ENCODE measurements at places on chromosomes 5 and 9.

DNA sequence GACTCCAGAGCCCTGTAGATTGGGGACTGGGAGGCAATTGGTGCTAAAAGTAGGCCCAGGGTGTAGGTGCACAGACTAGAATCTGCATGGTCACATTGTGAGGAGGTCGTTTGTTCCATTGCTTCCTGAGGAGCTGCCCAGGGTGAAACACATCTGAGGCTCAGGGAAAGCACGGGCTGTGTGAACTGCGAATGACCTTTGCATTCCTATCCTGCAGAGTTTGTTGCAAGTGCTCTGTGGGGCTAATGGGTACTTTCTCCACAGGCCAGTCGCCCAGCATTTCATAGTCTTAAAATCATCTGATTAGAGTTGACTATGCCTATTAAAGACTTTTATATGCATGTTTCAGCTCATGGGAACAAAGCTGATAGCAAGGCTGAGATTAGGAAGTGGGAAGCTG, 14.4 kb upstream of the SLC46A2 start:
- DNase-seq: no peak

GRCh38 chr5:144697847-144698262, 527.2 kb downstream of the KCTD16 start:
- peak; percentile 89 for DNase-seq

GRCh38 chr9:122572456-122572855, 10.7 kb downstream of the OR1L8 start:
- peak; percentile 3 for DNase-seq

DNA sequence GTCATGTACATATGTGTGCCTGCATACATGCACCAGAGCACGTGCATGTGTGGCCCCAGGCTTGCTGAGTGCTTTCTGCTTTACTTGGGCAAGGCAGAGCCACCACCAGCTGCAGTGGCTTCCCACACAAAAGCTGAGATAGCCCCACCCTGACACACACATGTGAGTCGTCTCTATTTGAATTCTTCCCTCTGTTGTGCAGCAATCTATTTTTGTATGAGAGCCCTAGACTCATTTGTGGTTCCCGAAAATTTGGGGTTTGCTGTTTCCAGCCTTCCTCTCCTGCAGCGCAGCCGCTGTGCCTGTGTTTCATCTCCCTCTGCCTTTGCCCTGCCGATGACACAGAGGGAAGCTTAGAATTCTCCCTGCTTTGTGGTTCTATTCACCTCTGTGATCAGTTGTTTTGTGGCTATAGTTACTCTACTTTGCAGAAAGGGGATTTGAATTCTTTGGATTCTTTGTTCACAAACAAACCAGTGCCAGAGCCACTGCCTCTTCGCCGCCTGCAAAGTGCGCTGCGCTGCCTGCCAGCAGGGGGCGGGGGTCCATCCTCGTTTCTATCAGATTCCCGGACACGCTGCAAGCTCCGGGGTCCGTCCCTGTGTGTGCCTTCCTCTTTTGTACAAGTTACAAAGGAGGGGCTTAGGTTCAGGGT, 95.8 kb upstream of the DAP start:
- DNase-seq: peak; percentile 25

GRCh38 chr9:34578241-34579103, 11.1 kb downstream of the CNTFR start:
- peak; percentile 53 for DNase-seq

DNA sequence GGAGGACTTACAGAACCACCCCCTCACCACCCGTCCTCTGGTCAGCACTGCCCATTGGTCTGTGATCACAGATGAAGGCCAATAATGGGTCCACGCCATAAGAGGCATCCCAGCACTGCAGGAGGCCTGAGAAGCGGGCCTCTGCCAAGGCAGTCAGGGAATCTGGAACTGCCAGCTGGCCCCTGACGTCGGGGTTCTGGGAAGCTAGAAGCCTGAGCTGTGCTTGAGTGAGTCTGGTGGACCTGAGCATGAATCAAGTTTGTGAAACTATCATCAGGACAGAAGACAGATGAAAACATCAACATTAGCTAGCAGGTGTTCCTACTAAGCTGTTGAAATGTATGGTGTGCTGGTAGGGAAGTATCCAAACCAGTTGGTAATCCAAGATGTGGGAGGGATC, 7.8 kb downstream of the ANGPTL2 start:
- DNase-seq: no peak

- peak; percentile 90 for DNase-seq
Observed at GRCh38 chr9:133405508-133406438, 12.0 kb downstream of the REXO4 start.

GRCh38 chr9:438961-439768, 224.5 kb downstream of the DOCK8 start:
- DNase-seq: peak; percentile 74

DNA sequence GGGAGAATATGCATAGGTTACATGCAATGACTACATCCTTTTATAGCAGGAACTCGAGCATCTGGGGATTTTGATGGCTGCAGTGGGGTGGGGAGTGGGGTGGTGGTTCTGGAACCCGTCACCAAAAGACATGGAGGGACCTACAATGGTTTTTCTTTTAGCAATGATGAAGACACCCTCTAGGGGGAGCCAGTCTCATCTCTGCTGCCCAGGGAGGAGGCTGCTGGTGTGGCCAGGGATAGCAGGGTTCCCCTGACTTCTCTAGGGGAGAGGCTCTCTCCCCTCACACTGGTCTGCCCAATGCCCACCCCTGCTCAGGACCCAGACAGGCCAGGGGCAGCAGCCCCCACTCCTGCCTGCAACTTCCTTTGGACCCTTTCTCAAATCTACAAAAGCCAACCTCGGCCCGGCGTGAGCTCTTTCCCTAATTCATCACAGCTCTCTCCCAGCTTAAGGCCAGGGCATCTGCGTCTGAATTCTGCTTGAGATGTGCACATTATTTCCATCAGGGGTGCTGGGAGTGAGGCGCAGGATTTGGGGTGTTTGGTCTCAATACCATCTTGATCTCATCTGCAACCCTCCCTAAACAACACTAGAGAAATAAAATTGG, 73.6 kb upstream of the RETREG1 start:
- DNase-seq: peak; percentile 54

- DNase-seq: no peak
Observed at GRCh38 chr5:177242304-177242703, 61.2 kb downstream of the RAB24 start.

GRCh38 chr5:54586336-54586735, 68.8 kb downstream of the SNX18 start:
- no peak for DNase-seq

DNA sequence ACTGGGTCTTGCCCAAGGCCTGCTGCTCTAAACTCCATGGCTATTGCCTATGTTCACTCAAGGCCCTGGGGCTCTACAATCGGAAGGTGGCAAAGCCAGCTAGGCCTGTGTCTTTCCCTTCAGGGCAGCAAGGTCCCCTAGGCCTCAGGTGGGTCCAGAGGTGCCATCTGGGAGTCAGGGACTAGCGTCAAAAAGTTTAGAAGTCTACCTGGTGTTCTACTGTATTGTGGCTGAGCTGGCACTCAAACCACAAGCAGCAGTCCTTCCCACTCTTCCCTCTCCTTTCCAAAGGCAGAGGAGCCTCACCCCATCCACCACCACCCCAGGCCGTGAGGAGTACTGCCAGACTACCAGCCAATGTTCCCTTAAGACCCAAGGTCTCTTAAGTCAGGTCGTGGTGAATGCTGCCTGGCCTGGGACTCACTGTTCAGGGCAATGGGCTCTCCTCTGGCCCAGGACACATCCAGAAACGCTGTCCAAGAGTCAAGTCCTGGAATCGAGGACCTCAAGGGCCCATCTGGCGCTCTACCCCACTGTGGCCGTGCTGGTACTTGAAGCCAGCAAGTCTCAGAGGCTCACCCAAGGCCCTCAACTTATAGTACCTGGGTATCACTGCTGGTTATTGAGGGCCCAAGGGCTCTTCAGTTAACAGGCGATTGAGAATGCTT, 13.0 kb upstream of the SARDH start:
- DNase-seq: no peak

Measured in fibroblast of mammary gland (primary cell).